Coronary artery (tissue), 2 donors: ENCODE measurements at places on chromosomes 2 and 18.

DNA sequence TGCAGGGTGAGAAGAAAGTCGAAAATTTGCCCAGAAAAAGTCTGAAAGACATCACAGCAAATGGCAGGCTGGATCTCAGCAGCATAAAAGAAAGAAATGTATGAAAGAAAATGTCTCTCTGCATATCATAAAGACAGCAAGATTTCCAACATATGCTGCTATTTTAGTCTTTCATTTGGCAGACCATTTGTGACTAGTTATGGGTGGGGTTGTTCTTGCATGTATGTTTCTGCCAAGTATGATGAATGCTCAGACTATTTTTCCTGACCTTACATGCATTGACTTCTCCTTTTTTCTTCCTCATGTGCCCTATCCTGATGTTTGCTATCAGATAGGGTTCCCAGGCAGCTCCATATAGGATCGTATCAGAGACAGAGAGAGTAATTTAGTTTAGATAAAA, 58.5 kb upstream of the PARD3B start:
- no peak for DNase-seq

DNA sequence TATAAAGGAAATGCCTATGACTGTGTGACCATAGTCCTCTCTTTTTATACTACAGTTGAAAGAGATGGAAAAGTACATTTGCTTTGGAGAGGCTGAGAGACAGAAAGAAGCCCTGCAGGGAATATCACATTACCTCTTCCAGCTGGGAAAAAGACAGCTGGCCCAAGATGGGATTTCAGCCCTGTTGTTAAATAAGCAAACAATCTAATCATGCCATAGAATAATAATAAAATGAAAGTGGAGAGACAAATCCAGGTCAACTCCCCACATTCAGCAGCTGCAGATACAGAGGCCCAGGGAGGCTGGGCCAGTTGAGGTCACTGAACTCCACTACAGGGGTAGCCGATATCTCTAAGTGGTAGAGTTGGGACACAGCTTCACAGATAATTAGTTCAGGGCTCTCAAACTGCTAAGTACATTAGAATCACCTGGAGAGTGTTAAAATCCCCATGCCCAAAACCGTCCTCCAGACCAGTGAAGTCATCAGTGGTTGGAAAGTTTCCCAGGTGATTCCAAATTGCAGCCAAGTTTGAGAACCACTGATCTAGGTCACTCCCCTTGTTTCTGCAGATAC, 81.9 kb downstream of the MOGAT1 start:
- no peak for DNase-seq

DNA sequence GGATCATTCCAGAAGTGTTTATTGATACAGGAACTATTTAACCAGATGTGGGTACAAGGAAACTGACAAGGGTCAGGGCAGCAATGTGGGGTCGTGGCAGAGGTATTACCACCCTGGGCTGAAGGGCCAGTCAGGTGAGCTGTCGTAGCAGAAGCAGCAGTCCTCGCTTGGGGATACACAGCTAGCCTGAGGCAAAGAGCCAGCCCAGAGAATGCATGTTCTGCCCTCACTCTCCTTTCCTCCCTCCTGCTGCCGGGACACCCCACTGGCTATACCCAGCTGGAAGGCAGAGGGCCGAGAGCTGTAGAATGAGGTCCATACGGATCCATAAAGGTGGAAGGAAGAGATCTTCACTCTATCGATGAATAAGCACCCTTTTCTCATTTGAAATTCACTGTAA, 32.2 kb upstream of the GBX2 start:
- peak; percentile 40 for DNase-seq

- DNase-seq, result no peak
Measured at GRCh38 chr2:85560812-85561279, 447 bp downstream of the GGCX start.

DNA sequence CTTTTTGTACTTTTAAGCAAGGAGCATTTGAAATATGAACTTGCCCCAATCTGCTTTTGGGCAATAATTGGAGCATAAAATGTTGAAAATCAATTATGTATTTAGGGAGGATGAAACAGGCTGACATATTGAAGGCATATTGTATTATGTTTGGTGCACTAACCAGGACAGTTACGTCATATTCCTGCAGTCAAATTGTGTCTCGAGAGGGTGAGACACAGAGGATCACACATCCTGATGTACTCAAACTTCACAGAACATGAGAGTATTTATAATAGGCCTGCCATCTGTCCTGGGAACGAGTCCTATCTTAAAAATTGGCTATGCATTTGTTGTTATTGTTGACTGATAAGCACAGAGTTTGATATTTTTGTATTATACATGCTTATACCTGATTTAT, 44.7 kb downstream of the TANC1 start:
- no peak for DNase-seq

- no peak for DNase-seq
Measured at GRCh38 chr18:54607213-54608027, 16.4 kb downstream of the DYNAP start.

DNA sequence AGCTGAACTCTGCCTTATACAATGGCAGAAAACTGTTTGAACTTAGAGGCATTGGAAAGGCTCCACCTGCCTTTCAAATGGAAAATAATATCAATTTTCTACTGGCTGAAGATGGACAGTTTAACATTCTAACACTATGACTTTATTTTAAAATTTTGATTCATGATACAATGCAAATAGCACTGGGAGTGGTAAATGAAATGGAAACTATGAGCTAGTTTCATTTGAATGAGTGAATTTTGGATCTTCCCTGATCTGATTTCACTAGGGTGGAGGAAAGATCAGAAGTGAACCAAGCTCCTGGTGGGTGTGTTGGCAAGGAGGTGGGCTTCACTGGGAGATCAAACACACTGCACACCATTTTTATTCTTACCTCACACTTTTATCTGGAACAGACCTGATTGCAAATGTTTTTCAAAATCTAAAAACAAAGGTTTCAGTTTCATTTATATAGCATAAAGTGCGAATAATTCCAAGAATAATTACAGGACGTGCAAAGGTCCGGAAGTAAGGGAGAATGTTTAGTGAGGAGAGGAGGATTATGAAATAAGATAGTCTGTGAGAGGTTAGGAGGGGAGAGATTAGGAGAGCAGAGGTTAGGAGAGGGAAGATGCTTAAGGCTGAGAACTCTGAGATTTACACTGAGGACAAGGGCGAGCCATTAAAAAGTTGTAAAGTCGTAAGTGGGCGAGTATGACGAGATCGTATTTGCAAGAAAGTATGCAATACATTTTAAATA, 18.6 kb upstream of the MBP start:
- DNase-seq, result no peak

GRCh38 chr18:78687736-78688135, 291.9 kb upstream of the SALL3 start:
- no peak for DNase-seq

- peak; percentile 85 for DNase-seq
Measured at GRCh38 chr2:128347701-128348539, 29.3 kb upstream of the HS6ST1 start.

DNA sequence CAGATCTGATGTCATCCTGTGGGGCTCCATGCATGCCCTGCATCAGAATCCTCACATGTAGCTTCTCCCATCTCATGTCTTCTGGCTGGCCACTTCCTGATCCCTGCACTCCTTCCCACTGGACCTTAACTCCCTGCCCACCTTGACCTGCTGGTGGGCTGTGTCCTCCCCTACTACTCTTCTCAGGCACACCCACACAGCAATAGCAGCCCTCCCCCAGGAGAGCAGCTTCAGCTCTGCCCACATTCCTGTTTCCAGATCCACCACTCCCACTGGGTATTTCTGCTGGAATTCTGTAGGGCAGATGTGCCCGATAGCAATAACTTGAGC, 137.0 kb upstream of the HS6ST1 start:
- peak; percentile 49 for DNase-seq

DNA sequence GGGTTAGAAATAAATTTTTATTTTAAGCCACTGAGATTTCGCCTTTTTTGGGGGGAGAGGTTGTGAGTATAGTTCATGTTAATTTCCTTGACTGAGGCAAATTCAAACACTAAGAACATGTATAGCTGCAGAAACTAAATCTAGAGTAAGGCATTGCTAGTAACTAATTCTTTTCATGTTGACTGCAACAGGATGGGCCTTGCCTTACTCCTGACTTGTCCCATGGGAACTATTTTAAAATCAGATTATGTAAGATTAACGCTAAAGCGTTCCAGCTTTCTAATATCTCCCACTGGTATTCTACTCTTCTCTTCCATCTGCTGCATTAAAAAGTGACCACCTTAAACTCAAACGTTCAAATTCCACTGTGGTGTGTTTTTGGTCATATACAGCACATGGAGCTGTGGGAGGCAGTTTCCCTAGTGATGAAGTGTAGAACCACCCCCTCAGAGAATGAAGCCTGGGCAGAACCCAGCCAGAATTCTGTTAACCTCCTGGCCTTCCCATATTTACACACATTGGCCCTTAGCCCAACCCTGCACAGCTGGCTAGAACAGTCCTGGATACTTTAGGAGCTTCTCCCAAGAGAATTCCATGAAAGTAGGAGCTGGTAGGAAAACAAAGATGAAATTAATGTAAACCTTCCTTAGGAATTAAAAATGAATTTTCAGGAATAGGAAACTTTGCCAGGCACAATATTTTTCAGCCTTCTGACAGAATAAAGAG, 687.8 kb downstream of the SLC4A3 start:
- DNase-seq, result no peak

DNA sequence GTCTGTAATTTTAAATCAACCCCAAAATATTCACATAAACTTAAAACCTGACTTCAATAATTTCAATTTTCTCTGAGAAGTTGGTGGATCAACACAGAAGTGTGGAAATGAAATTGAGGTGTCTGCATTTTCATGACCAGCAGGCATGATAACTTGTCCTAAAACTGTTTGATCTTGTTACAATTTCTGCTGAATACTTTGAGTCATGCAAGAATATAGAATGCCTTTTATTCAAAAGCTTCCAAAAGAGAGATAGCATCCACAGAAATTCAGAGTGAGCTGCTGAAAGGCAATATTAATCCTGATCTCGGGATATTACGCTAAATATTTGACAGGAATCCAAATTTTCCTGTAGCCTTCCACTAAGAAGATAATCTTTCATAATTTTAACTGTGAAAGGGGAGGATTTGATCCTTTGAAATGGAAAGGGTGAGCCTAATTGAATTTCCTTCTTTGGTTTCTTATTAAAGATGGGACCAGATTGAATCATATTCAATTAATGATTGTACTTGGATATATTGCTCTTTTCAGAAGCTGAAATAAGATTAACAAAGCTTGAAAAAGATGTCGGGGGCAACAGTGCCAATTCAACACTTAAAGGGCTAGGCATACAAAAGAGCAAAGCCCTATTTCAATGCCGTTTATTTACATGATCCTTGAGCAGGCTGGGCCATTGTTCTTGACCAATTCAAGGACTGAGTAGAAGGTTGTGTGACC, 129.3 kb downstream of the NCKAP5 start:
- no peak for DNase-seq

DNA sequence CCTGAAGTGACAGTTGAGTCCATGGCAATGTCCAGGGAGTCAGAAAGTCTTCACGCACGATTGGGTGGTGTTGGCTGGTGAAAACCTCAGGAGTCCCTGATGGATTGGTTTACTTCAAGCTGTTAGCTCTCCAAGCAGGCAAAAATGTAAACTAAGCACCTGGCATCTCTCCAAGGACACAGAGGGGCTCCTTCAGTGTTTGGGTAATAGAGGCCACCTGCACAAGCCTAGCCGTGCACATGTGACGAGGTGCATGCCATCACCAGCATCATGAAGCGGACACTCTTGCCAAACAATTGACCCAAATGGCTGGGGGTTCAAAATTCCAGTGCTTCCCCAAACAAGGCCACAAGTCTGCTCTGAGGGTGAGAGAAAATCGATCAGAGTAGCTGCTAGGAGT, 104.7 kb upstream of the CD302 start:
- DNase-seq, result no peak

DNA sequence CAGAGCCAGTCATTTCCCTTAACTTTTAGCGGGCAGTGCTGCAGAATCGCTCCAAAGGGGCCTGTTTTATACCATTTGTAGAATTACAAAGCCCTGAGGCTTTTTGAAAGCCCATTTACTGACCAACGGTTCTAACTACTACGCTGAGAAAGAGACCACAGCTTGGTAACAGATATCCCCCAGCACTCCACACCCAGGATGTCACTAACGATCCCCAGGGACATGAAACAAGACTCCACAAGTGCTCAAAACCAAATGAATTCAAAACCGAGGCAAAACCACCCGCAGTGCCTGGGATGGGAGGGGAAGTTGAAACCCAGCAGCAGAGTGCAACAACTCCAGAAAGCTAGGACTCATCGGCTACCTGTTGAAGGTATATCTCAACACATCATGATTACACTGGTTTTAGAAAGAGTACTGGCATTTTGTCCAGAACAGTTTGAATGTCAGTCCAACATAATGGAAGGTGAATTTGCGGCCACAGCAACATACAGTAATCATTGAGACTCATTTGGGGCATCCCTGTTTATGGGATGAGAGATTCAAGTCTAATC, 33.6 kb upstream of the LRP2 start:
- no peak for DNase-seq

GRCh38 chr2:19700861-19701585, 200.8 kb downstream of the TTC32 start:
- DNase-seq, result no peak

GRCh38 chr2:216033403-216033802, 20.1 kb upstream of the MREG start:
- DNase-seq, result no peak

GRCh38 chr2:168480356-168480755, 24.3 kb downstream of the CERS6 start:
- no peak for DNase-seq

GRCh38 chr2:218230882-218231281, 13.9 kb downstream of the ARPC2 start:
- no peak for DNase-seq

- no peak for DNase-seq
Measured at GRCh38 chr2:201759567-201759966, 21.2 kb downstream of the ALS2 start.

- no peak for DNase-seq
Measured at GRCh38 chr2:122575076-122575475, 819.6 kb downstream of the TSN start.

GRCh38 chr2:101756266-101756665, 58.8 kb downstream of the MAP4K4 start:
- no peak for DNase-seq

DNA sequence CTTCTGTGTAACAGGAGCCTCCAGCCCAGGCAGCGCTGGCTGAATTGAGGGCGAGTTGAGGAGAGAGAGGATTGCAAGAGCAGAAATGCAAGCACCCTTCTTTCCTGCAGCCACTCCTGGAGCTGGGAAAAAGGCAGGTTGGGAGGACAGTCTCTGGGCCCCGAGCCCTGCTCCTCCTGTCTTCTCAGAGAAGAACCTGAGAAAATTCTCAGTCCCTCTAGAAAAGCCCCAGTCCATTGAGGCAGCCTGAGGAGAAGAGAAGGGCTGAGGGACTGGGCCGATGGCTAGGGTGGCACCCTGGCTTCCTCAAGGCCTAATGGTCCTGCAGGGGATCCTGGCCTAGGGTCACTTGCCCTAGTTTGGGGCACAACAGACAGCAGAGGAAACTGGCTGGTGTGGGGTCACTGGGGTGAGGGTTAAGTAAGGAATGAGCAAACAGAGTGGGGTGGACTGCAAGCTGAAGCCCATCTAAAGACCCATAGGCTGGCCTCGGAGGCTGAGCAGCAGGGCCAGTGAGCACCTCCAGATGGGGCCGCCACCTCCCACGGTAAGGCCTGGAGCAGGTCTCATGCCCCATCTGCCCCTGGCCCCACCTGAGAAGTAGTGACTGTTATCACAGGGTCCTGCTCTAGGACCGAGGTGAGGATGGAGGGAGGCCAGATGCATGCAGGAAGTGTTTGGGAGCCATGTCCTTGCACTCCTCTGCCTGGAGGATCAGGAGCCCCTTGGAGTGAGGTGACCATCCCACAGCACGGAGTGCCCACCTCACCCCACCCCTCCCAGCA, 12.4 kb downstream of the CIB4 start:
- DNase-seq, result no peak

- no peak for DNase-seq
Measured at GRCh38 chr2:73877071-73877802, 15.6 kb upstream of the ACTG2 start.
